ENCODE measurements at places on chromosomes 3 and 15.

- DNase-seq = no peak
These were observed 332.5 kb upstream of the TBL1XR1 start for GRCh38 chr3:177529716-177530335.

- no peak for DNase-seq
These were observed 21.3 kb upstream of the ANKRD28 start for GRCh38 chr3:15819043-15819442.

DNA sequence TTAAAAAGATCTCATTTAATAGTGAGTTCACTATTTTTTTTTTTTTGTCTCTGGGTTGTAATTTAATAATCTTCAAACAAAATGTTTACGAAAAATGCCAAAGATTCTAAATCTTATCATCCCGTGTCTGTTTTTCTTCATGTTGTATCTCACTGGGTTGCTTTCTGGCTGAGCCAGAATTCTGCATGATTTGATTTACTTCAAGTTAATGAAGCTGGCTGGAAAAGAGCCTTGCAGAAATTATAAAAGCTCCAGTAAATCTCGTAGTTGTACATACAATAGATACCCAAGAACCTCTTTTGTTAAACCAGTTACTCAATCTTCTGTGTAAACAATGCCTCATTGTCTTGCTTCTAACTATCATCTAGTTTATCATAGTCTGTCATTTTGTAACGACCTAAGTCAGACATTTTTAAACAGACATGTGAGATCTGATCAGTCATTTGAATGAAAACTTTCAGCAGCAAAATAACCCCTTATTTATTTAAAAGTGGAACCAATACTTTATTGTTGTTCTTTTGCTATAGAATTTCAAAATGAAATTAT is 249.0 kb downstream of the MCTP2 start:
- no peak for DNase-seq

DNA sequence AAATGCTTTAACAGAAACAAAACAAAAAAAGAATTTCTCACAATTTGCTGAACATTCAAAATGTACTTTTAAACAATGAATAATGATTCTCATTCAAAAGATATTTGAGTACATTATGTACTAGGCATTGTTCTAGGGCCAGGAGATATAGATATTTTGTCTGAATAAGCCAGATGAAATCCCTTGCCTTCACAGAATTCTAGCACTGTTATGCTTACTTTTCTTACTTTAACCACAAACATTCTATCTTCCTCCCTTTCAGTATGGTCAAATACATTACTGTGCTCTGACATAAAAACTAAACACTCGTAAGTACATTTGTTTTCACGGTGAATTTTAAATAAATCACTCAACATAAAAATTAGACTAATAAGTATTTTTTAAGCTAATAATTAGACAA is 116.7 kb downstream of the ADAM10 start:
- no peak for DNase-seq
